Fibroblast of skin of scalp (primary cell): ENCODE measurements at places on chromosomes 4 and X.

- peak; percentile 36 for DNase-seq
Observed at GRCh38 chr4:146029147-146029546, 90.5 kb upstream of the ZNF827 start.

GRCh38 chr4:181830404-181831035 is 412.7 kb upstream of the TENM3 start:
- no peak for DNase-seq

- DNase-seq = no peak
Observed at GRCh38 chr4:14924076-14924811, 78.0 kb upstream of the CPEB2 start.

DNA sequence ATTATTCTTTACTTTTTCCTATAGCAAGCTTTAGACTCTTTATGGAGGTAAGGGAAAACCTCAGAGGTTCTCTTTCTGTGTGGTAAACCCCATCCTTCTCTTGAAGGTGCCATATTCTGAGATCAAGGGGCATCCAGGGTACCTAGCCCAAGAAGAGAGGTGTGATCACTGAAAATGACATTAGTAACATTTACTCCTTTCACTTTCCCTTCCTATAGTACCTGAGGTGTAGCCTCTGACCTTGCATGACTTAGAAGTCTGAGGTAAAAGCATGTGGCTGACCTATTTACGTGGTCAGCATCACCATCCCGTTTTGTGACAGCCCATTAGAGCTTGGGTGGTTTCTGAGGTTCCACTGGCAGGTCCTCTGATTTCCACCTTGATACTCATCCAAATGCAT is 25.7 kb downstream of the SGMS2 start:
- no peak for DNase-seq

GRCh38 chr4:155496294-155496626 is 119.5 kb upstream of the MAP9 start:
- DNase-seq = no peak

DNA sequence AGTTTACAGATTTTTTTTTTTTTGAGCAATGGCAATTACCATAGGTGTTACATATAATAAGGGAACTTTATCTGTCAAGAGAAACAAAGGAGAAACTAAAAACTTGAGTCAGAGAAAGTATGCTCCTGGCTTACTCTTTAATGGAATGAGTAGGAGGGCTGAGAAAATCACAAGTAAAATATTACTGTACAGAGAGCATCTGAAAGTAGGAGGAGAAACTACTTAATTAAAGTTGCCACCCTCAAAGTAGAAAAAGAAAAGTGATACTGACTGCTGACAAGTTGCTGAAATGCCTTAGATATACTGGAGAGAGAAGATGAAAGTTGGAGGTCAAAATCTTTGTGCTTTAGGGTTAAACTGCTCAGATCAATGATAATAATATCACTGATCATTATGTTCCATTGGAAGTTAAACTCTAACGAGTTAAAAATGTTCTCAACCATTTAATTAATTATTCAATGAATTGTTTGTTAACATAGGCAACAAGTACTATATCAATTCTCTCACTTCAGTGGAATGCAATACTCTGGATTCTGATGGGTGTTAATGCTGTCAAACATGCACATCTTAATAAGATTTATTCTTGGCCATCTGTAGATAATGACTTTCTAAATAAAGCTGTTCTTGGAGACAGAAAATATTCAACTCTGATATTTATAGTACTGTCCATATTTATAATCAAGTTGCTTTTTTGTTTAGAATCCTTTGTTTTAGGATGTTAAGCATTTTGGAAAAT is 61.2 kb upstream of the CAMK2D start:
- DNase-seq = no peak

- DNase-seq = no peak
Observed at GRCh38 chr4:2795300-2795892, 2.5 kb downstream of the SH3BP2 start.

DNA sequence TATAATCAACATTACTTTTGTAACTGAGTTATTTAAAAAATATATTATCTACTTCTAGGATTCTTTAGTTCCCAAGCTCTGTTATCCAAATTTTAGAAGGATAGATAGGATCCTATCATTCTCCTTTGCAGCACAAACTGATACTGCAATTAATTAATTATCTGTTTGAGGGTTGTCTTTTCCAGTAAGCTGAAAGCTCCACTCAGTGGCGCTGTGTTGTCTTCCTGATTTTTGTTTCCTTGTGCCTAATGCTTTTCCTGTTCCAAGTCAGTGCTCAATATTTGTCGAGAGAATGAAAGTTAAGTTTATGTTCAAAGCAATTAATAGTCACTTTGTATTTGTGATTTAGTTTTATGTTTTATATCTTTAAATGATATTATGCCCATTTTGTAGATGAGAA is 107.4 kb upstream of the ANK2 start:
- DNase-seq = no peak

- DNase-seq = peak; percentile 36
Observed at GRCh38 chr4:24473309-24473721, 111.0 kb downstream of the DHX15 start.

GRCh38 chrX:124194199-124194598 is 138.3 kb upstream of the TEX13D start:
- DNase-seq = no peak

DNA sequence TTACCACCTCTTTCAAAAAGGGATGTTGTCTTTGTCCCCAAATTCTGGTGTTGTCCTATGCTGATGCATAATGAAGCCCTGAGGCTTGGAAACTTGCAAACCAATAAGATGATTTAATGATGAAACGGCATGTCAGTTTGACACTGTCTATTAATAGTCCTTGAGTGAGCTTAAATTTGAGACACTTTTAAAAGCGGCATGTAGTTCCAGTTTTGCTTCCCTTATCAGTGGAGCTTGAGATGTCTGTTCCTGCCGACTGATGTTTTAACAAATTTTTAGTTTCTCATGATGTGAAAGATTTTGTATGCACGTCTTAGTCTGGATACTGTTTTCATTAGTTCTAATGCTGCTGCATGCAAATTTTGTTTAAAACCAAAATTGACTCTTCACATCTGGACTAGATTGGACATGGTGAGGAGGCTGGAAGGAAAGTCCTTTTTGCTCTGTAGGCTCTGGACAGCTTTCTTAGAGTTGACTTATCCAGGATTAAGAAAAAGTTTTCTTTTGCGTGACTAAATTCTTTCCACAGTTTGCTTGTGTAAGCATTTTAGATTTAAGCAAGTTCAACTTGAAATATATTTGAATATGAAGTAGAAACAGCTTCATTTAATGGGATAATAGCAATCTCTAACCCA is 11.7 kb downstream of the C1GALT1C1 start:
- DNase-seq = no peak

DNA sequence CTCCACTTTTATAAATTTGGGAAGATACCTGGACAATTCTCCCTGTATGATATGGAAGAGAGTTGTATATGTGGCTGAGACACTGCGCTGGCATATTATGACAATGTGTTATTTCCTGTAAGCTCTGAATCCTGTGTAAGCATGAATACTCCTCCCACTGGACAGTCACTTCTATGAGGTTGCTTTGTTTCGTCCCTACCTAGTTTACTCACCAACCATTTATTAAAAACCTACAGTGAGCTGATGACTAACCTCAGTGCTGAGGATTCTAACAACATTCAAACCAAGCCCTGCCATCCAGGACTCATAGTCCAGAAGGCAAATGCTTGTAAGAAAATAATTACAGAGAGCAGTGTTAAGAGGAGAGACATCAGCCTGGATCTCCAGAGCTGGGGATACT is 1632.9 kb upstream of the TENM3 start:
- no peak for DNase-seq

- DNase-seq = no peak
Observed at GRCh38 chrX:101450961-101451360, 34.3 kb upstream of the ARMCX4 start.

DNA sequence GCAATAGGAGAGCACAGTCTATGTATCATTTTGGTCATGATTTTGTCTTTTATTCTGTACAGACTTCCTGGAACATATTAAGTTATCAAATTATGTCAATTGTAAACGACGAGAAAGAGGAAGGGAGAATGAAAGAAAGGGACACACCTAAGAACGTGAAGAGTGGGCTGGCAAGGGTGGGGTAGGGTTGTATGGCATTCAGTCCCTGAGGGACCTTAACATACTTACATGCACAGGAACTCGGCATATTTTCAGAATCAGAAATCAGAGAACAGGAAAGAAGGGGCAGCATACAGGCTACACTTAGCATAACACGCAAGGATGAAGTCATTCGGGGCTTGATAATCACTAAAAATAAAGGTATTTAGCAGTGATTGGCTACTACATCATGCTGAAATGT is 1375.0 kb upstream of the ADGRL3 start:
- DNase-seq = no peak

- DNase-seq = no peak
Observed at GRCh38 chr4:39642885-39643552, 4.4 kb upstream of the SMIM14 start.

GRCh38 chr4:55318175-55319129 is 27.6 kb upstream of the SRD5A3 start:
- no peak for DNase-seq

DNA sequence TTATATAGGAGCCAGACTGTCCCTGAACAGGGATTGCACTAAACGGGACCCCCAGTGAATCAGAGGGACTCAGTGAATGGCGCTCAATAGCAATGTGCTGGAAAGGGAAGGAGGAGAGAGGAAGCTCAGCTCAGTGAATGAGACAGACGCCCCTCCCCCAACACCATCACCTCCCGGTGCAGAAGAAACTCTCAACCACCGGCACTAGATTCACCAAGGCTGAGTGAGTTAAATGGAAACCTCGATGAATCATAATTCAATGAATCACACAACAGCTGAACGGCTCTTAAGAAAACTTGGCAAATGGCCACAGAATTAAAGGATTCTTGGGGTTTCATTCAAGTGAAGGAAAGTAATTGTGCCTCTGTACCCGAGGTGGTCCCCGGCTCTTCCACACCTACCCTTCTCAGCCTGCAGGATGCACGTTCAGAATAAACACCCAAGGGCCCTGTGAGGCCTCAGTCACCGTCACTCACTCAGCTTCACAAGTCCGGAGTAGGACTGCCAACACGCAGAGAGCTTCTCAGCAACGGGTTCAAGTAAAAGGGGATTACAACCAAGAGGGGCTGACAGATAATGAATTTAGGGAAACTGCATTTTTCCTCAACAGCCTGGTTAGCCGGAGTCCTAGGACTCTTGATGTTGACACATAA is 29.3 kb downstream of the CRMP1 start:
- DNase-seq = peak; percentile 90

DNA sequence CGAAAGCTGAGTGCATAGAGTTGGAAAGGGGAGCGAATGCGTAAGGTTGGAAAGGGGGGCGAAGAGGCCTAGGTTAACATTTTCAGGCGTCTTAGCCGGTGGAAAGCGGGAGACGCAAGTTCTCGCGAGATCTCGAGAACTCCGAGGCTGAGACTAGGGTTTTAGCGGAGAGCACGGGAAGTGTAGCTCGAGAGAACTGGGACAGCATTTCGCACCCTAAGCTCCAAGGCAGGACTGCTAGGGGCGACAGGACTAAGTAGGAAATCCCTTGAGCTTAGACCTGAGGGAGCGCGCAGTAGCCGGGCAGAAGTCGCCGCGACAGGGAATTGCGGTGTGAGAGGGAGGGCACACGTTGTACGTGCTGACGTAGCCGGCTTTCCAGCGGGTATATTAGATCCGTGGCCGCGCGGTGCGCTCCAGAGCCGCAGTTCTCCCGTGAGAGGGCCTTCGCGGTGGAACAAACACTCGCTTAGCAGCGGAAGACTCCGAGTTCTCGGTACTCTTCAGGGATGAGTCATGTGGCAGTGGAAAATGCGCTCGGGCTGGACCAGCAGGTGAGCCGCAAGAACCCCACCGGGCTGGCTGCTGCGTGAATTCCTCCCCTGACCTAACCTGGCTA is at the start of gene DDX3X:
DDX3X (plus strand) TSS at position 419 of the 619 bp plus-strand sequence; CDS start at position 510, 91 bp downstream.
- peak; percentile 88 for DNase-seq

DNA sequence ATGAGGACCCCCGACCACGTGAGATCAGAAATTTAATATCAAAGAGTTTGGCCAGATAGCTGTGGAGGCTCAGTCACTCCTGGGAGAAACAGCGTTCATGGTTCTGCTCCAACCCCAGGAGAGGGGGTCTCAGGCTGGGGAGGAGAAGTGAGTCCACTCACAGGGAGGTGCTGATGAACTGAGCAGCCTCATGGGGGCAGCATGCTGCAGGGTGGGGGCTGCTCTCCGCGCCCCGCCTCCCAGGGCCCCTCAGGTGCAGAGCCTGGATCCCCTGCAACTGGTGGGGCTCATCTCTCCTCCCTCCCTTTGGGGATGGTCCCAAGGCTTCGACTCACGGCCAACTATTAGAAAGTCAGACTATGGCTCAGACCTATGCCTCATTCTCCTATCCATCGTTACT is 26.6 kb upstream of the C4orf50 start:
- DNase-seq = no peak

GRCh38 chr4:169407217-169407845 is 136.6 kb upstream of the SH3RF1 start:
- DNase-seq = no peak

GRCh38 chrX:108044554-108045256 is at the start of gene VSIG1:
VSIG1 (plus strand) TSS chrX:108045065; CDS start chrX:108045131, 66 bp downstream.
- DNase-seq = no peak

DNA sequence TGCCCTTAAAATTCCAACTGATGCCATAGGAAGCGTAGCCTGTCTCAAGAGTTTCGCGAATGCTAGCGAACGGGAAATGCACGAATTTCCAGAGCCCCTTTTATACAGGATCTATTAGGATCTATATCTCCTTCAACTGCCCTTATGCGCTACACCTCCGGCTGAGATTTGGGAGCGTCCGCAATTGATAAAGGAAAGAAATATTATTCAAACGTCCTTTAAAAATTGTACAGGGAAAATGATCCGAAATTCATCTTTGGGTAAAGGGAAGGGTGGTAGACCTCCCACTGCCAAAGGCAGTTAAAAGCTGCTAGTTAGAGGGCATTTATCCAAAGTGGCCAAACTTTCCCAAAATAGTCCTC is 609 bp downstream of the NR3C2 start:
- DNase-seq = no peak

- DNase-seq = no peak
Observed at GRCh38 chr4:123598331-123598730, 201.7 kb downstream of the SPRY1 start.

GRCh38 chr4:84750960-84751283 is 168.0 kb downstream of the CDS1 start:
- DNase-seq = no peak

DNA sequence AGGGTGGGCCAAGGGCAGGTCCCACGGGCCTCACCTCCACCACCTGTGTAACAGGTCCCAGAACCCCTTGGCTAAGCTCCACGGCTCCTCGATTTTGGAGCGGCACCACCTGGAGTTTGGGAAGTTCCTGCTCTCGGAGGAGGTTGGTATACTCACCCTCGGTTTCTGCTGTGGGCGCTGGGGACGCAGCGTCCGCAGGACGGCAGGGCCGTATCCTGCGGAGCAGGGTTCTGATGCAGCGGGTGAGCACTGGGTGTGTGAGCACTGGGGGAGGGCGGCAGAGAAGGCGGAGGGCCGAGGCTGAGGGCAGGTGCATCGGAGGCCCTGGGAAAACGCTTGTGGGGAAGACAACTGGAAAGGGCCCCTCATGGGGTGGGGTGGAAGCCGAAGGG is 11.0 kb downstream of the ATP5ME start:
- DNase-seq = no peak

- DNase-seq = no peak
Observed at GRCh38 chrX:154797006-154797405, 8.3 kb downstream of the MPP1 start.

- peak; percentile 2 for DNase-seq
Observed at GRCh38 chr4:175325230-175325629, 407.1 kb downstream of the ADAM29 start.
